Right cardiac atrium (tissue), 5 donors: ENCODE measurements at places on chromosomes 12 and 14.

DNA sequence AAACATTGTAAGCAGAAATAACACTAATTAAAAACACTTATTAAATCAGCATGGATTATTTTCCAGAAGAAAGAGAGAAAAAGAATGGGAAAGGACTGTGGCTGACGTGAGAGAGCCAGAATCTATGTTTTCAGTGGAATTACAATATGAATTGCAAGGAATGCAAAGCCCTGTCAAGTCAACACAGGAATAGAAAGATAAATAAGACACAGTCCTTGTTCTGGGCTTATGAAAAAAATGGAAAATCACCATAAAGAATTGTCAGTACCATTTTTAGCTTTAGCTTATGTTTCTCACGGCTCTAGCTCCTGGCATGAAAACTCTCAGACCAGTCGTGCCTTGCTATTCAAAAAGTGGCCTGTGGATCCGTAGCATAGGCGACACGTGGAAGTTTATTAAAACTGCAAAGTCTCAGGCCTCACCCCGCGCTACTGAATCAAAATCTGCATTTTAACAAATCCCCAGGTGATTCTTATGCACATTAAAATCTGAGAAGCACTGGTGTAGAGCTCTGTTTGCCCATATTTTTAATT is 549.1 kb downstream of the RPS29 start:
- no peak for DNase-seq

GRCh38 chr14:84963518-84963917 is 566.4 kb upstream of the FLRT2 start:
- no peak for DNase-seq

GRCh38 chr12:50979369-50980052 is 27.2 kb downstream of the HIGD1C start:
- DNase-seq, result no peak

DNA sequence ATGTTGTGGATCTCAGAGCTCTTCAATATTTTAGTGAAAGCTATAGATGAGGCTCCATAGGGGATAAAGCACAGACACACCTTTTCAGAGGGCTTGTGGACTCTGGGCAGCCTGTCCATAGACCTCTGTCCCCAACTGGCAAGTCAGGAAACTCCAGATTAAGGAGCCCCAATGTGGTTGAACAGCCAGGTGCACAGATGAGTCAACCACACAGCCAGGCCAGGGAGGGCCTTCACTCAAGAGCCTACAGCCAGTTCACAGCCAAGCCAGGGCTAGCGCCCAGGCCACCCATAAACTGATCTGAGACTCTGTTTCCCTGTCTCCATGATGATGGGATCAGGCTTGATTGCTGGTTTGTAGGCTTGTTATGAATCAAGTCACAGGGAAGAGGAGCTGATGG is 1.0 kb upstream of the BDKRB2 start:
- DNase-seq, result no peak
